ENCODE measurements at places on chromosomes 4 and X.

- no peak for DNase-seq
These were observed 4.0 kb downstream of the HERC6 start for GRCh38 chr4:88382621-88383020.

DNA sequence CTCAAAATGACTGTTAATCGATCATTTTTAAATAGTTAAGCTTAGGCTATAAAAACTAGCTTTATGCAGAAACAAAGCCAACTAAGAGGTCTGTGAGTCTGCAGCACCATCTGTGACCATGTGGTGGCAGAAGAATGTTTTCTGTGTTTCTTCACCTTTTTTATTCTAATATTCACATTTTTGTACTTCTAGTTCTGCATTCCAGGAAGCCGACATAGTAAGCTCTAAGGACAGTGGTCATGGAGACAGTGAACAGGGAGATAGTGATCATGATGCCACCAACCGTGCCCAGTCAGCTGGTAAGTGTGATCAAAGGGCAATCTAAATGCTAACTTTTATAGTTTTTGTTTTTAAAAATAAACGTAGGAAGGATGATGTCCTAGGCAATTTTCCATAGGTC lies 5.6 kb downstream of the PCDH10 start:
- no peak for DNase-seq

DNA sequence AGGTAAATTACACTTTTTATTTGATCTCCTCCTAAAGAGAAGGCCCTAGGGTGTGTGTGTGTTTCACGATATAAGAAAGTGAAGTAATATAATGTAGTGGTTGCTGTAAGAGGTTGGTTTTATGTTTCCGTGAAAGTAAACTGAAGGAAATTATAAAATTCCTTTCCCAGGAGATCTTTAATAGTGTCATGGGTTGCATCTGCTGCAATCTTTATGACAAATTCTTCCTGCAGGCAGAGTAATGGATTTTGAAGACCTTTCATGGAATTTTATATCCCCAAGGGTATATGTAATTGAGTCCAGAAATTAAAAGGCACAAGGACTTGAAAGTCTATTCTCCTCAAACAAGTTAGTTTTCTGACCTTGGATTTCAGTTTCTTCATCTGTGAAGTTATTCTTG lies 538.6 kb downstream of the ANKRD50 start:
- no peak for DNase-seq

GRCh38 chr4:93320356-93320755 lies 508.2 kb upstream of the ATOH1 start:
- no peak for DNase-seq

DNA sequence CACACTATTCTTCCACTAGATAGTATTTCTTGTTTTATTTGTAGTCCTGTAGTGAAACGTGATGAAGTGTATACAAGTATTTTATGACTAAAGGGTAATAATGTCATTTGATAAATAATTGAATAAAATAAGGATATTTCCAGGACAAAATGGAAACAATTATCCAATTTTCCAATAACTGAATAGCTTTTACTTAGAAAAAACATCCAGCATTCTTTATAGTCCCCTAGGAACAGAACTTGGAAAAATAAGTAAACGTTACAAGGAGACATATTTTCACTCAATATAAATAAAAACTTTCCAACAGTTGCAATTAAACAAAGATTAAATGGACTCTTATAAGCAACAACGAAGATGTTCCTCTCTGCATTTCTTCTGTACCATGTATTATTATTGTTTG lies 566.0 kb downstream of the TMA16 start:
- DNase-seq: no peak

DNA sequence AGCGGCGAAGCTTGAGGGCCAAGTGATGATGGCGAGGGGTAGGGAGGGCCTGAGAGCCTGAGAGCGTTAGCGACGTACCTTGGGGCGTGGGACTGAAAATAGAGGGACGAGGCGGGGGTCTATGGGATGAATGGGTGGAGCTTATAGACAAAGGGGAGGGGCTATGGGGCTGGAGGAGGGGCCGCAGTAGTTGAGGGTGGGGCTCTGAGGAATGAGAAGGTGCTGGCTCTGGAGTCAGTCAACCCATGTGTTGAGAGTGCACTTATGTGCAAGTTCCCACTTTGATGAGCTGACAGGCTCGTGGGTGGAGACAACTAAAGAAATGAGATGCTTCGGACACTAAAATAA lies 488 bp downstream of the TBC1D25 start:
- no peak for DNase-seq

DNA sequence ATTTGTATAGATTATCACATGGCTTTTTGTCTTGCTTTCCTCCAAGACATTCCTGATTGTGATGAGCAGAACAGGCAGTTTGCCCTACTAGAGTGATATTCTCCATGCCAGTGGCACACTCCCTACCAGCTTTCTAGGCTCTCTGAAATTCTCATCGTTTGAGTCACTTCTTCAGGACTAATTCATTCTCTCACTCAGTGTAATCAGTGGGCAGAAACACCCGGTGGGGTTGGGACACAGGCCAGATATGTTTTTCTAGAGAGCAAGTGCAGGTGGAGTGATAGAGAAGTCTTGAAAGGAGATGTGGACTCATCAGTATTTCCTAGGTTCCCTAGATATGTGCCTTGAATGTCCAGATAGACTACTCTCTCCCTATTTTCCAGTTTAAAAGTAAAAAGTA lies 13.1 kb downstream of the RAB33A start:
- no peak for DNase-seq

DNA sequence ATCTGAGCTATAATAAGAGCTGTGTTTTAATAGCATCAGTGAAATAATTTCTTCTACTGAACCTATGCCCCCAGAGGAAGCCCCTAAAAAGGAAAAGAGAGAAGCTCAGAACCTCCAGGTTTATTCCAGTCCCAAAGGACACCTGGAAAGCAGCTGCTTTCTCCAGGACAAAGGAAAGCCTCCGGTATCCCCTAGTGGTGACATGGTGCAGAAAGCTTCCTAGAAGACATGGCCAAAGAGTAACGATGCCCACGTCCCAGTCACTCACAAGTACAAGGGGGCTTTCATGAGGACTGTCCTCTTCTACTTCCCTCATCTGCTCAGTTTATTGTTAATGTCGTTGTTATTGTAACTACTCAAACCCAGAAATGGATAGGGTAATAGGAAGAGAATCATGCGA lies 343.9 kb downstream of the UNC5C start:
- no peak for DNase-seq

GRCh38 chr4:140367738-140368137 lies 5.7 kb upstream of the SCOC start:
- DNase-seq: no peak

- DNase-seq: no peak
These were observed 50.8 kb downstream of the DTHD1 start for GRCh38 chr4:36332023-36332781.

- DNase-seq: no peak
These were observed 1037.4 kb upstream of the PABPC4L start for GRCh38 chr4:135238940-135239339.

- DNase-seq: peak; percentile 21
These were observed at the start of gene GPRASP1 for GRCh38 chrX:102651242-102652011. Gene GPRASP1, plus strand, starts transcription at chrX:102651483. Its CDS starts 2,431 bp downstream, at chrX:102653914.

- DNase-seq: no peak
These were observed 5.4 kb downstream of the SCARB2 start for GRCh38 chr4:76208005-76208765.

DNA sequence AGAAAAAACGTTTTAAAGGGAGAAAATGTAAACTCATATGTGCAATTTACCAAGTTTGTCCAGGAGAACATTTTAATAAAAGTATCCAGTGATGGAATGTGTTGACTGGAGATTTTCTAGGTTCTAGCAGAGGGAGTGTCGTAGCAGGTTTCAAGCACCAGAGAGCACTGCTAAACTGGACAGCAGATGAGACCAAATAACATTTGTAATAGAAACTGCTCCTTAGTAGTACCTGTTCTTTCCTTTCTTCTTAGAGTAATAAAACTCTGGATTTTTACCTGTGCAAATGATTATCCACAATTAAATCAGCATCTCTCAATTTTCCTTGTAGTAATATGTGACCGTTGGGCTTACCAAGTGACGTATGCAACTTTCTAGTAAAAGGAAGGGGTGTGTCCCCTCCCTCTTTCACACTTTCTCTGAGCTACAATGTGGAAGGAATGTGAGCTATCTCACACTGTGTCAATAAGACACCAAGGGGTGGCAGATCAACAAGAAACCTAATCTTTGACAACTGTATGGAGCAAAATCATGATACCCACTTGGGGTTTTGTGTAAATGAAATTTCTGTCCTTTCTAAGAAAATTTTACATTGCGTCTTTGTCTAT lies 9.5 kb downstream of the HPGDS start:
- no peak for DNase-seq

- DNase-seq: no peak
These were observed 53.8 kb downstream of the RBM47 start for GRCh38 chr4:40575846-40576245.
